Fibroblast of skin of left biceps (primary cell): ENCODE measurements at places on chromosomes 6 and 20.

GRCh38 chr6:6085928-6086668 is 79.4 kb upstream of the NRN1 start:
- DNase-seq = no peak

- DNase-seq = no peak
Observed at GRCh38 chr20:7926767-7927166, 13.5 kb downstream of the HAO1 start.

- DNase-seq = no peak
Observed at GRCh38 chr6:111776236-111777221, 96.7 kb downstream of the FYN start.

DNA sequence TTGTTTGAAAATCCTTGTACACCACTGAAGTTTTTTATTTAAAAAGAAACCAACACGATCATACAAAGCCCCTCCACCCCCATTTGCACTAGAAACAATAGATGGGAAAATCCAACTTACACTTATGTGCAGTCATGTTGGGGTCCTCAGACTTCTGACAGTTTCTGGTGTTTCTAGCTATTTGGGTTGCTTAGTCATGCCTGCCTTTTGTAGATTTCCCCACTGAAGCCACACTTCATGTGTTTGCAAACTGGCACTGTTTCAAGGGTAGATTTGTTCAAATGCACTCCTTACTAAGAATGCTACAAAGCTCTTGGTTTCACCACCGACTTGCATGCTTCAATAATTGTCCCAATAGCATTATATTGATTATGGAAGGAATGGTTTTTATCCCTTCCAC is 1.5 kb downstream of the SH3BGRL2 start:
- DNase-seq = no peak

GRCh38 chr20:33585413-33585812 is 76.7 kb upstream of the C20orf144 start:
- no peak for DNase-seq

DNA sequence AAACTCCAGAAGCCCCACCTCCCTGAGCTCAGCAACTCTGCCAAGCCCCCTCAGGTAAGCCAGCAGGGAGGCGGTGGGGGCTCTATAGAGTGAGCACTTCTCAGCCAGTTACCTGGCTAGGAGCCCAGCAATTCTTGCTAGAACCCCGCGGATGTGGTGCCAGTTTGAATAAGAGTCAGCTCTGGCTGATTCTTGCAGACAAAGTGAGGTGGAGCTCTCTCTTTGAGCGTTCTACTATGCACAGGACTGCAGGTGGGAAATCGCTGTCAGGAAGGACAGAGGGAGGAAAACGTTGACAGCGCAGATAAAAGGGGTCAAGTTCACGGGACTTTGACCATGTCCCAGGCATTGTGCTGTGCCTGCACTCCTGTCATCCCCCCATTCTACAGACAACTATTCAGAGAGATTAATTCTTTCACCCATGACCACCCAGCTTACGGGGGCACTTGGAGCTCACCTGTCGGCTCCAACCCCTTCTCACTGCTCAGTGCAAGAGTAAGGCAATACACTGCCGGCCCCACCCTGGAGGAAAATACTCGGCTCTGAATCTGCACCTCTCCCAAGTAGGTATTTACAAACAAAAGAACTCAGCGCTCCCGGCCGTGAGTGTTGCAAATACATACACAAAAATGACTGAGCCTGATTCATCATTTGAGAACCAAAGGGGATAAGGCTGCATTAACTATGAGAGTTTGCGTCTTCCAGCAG is 92.9 kb downstream of the ANKRD60 start:
- no peak for DNase-seq

DNA sequence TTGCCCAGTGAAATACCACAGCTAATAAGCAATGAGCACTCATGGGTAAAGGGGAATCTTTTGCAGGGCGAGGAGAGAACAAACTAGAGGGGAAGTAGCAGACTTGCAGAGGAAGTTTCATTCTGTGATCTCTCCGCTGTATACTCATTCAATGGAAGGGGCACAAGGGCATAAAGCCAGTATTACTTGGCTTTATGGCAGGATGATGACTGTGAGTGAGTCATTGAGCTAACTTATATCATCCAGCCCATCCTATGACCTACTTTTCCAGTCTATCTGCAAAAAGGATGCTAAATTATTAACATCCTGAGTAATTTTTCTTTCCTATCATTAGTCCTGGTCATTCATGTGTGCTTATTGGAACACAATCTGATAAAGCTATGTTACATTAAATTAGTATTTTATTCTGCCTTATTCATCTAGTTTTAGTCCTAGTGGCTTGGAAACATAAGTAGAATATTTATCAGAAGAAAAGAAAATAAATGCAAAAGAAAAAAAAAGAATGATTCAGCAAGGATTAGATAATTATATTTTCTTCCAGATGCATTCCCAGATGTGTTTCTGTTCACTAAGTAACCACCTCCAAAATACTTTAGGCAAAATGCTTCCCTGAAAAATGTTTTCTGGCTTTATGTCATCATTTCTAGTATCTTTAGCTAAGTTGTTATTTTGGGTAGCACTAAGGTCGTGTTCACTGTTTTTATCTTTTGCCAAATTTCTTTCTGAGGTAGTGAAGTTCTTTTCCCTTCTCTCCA is 471.7 kb downstream of the CDKAL1 start:
- peak; percentile 69 for DNase-seq

GRCh38 chr6:3921663-3922062 is 72.5 kb downstream of the FAM50B start:
- DNase-seq = no peak

- peak; percentile 13 for DNase-seq
Observed at GRCh38 chr20:18001131-18001921, 32.5 kb downstream of the MGME1 start.

- no peak for DNase-seq
Observed at GRCh38 chr6:25777031-25777430, 22.5 kb downstream of the SLC17A4 start.

GRCh38 chr20:38194971-38195504 is 30.0 kb upstream of the TGM2 start:
- DNase-seq = no peak

DNA sequence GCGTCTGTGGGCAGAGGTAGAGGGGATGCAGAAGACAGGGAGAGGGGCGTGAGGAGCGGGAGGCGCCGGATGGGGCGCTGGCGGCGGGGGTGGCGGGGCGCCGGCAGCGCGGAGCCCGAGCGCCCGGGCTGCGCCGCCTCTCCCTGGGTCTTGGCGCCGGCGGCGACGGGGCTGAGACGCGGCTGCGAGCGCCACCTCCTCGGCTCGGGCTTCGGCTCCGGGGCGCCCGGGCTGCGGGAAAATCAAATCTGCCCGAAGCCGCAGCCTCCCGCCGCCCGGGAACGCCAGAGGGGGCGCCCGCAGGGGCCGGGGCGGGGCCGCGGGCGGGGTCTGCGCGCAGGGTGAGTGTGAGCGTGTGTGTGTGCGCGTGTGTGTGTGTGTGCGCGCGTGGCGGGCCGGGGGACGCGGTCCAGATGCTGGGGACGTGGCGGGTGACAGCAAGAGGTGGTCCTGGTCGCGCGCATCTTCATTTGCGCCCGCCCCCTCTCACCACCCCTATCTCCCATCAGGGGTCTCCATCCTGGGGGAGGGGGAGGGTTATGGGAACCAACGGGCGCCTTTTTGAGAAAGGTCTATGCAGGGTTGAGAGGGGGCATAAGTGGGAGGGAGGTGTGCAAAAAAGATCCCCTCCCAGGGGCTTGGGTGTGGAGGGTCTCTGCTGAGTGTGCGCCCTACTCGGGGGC is 646 bp upstream of the CPNE5 start:
- DNase-seq = no peak

GRCh38 chr6:26401389-26401986 is 587 bp upstream of the BTN3A1 start:
- DNase-seq = no peak

DNA sequence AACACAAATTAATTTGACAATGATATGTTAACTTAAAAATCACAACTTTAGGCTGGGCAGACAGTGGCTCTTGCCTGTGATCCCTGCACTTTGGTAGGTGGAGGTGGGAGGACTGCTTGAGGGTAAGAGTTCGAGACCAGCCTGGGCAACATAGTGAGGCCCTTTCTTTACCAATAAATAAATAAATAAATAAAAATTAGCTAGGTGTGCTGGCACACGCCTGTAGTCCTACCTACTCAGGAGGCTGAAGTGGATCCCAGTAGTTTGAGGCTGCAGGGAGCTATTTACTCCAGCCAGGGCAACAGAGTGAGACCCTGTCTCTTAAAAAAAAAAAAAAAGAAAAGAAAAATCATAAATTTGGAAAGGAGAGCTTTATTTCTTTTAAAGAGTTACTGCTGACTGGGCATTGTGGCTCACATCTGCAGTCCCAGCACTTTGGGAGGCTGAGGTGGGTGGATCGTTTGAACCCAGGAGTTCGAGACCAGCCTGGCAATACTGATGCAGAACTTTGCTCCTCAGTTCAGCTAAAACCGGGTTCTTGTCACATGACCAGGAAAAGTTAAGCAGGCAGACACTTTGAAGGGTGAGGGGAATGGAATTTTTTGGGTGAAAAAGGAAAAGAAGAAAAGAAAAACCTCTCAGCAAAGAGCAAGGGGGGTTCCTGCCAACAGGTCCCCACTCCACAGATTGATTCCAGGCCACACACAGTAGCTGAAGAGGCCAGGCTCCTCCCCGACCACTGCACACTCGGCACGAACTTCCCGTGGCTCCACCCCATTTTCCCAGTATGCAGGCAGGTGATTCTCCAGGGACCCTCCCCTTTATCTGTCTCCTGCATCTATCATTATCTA is 44.0 kb upstream of the DDR1 start:
- DNase-seq = no peak

DNA sequence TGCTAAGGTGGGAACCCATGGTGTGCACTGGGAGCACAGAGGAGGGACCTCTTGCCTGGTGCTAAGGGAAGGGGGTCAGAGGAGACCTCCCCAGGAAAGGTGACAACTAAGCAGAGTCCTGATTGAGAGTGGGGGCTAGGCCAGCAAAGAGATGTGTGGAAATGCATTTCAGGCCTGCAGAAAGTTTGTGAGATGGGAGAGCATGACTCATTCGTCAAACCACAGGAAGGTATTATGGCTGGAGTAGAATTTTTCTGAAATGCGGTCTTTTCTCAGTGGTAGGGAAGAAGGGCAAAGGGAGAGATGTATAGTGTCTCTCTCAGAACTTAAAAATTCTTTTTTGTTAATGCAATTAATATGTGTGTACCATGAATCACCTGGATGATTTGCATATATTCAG is 23.6 kb upstream of the EDN1 start:
- peak; percentile 61 for DNase-seq

- no peak for DNase-seq
Observed at GRCh38 chr20:38143646-38144554, 21.2 kb downstream of the TGM2 start.

DNA sequence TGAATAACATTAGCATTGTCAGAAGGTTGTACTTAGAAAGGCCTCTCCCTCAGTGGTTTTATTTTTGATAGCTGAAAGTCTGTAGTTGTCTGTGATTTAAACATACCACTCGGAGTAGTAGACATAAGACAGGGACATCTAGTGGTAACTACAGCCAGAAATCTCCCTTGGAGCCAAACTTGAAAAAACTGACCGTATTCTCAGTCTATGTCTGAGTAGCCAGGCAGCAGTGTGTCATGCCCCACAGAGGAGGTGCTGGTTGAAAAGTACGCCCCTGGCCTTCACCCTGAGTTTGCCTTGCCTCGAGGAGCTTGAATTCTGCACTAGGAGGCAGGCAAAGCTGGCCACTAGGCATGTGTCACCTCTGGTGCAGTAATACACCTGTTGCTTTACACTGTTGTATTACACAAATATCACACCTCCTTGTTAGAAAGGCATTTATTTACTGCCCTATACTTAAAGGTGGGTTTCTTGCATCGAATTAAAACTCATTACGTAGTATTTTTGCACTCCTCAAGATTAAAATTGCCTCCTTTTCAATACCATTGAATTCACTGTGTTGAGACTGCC is 20.8 kb downstream of the ZBTB2 start:
- no peak for DNase-seq

DNA sequence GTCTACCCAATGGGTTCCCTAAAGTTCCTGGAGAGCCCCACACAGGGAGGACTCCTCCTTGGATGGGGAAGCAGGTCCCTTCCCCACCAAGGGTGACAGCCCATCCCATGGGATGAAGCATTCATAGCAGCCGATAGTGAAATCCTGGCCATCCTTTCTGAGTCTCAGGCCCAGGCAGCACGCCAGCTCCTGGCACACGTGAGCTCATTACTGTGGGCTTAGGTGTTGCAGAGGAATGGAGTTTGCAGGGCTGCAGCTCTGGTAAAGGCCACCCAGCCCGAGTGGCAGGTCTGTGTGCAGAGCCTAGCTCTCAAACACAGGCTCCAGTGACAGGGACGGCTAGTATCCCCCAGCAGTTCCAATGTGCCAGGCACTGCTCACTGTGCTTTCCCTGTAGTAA is 31.0 kb downstream of the SIRPA start:
- DNase-seq = no peak
